ENCODE measurements at places on chromosomes 13 and 19. TPM values are rescaled to one million over a fixed set of nuclear protein-coding genes. Genes with fewer than 3 reads are reported as not detected.
A peak's percentile ranks its signal among the peaks of the same experiment; 100 is the strongest.

GRCh38 chr19:39430675-39431593 lies 4.8 kb downstream of the RPS16 start:
- no peak for DNase-seq
- H3K27me3 ChIP-seq, result peaks cover 19% of the 10 kb centered on the region

DNA sequence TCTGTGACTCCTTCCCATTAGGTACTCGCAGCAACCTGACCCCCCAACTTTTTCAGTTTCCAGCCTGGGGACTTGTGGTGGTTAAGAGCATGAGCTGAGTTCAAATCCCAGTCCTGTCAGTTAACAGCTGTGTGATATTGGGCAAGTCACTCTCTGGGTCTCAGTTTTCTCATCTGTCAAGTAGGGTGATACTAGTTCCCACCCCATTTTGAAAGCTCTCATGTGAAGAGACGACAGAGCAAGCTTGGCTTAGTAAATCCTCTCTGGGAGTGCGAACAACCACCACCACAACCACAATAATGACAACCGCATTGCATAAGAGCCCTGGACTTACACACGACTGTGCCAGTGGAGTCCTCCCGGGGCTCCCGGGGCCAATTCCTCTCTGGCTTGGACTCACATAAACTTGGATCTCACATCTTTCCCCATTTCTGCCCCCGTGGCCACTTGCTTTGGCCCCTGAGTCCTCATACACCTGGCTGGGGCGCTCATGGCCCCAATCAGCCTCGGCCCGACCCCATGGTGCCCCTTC lies 454 bp downstream of the BLVRB start:
- H3K4me3 ChIP-seq, result peak overlapping the region; percentile 81
- H3K27ac ChIP-seq, result no peak overlapping the region
- H3K4me1 ChIP-seq, result peaks cover 10% of the 10 kb centered on the region

GRCh38 chr13:27122036-27122435 lies 49.6 kb downstream of the USP12 start:
- no peak for DNase-seq
- H3K4me3 ChIP-seq, result no peak overlapping the region
- H3K27ac ChIP-seq, result no peak overlapping the region
- peaks cover 30% of the 10 kb centered on the region for H3K4me1 ChIP-seq
- H3K36me3 ChIP-seq, result peaks cover 28% of the 10 kb centered on the region

- no peak overlapping the region for H3K27ac ChIP-seq
- H3K36me3 ChIP-seq, result no peaks in the 10 kb centered on the region
- H3K27me3 ChIP-seq, result no peaks in the 10 kb centered on the region
- no peak for DNase-seq
- no peak overlapping the region for H3K4me3 ChIP-seq
- H3K4me1 ChIP-seq, result no peaks in the 10 kb centered on the region
Observed at GRCh38 chr13:75426421-75426820, 55.5 kb downstream of the TBC1D4 start.

DNA sequence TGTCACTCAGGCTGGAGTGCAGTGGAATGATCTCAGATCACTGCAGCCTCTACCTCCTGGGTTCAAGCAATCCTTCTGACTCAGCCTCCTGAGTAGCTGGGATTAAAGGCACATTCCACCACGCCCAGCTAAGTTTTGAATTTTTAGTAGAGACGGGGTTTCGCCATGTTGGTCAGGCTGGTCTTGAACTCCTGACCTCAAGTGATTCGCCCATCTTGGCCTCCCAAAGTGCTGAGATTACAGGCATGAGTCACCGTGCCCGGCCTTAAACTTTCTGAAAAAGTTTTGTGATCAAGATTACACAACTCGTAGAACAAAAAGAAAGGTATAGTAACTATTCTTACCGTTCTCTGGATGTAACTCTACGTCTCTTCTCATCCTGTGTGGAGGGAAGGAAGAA lies 21.2 kb downstream of the DNMT1 start:
- H3K27me3 ChIP-seq, result peaks cover 2% of the 10 kb centered on the region
- H3K27ac ChIP-seq, result peak overlapping the region; percentile 42
- H3K4me3 ChIP-seq, result peak overlapping the region; percentile 56

Gene PNMA8B
- 1.3 TPM for total RNA-seq
